IPS DF 19.7 (cell line): ENCODE measurements at places on chromosomes 5 and 9.
A peak's percentile ranks its signal among the peaks of the same experiment; 100 is the strongest.

DNA sequence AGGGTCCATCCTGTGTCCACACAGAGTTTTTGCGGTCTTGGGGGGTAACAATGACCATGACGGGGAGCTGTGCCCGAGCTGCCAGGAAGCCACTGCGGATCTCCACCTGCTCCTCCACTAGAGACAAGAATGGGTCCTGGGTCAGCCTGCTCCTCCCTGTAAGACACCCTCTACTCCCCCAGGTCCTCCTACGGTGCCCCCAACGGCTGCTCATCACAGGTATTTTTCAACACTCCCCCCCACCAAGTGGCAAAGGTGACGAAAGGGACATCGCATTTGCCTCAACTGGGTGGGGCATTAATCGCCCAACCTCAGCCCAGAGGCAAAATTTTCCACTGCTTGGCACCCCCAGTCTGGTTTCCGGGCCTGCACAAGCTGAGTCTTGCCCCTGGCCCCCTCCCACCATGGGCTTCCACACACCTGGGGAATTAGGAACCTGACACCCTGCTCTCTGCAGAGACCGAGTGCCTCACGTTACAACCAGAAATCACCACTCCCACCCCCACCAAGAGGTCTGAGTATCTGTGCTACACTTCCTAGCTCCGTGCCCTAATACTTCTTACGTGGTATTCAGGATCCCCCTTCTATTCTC lies 9.6 kb downstream of the NOL6 start:
- no peak for DNase-seq

DNA sequence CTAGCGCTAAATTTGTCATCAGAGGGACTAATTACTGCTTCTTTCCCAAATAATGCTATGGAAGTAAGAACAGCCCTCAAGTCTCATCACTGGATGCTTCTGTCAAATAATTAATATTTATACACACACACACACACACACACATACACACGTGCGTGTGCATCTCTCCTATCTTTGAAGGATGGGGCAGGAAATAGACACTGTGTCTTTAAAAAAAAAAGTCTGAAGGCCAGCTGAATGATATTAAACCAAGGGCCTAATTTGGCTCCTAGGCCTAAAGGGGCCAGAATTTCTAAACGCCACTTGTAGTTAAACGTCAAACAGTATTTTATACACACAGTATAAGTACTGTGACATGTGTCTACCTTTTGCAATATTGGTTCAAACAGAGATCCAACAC lies 3.3 kb downstream of the SLF1 start:
- no peak for DNase-seq

GRCh38 chr5:160452036-160452435 lies 30.4 kb downstream of the PTTG1 start:
- no peak for DNase-seq

GRCh38 chr5:160361624-160362228 lies 8.7 kb downstream of the C1QTNF2 start:
- no peak for DNase-seq

DNA sequence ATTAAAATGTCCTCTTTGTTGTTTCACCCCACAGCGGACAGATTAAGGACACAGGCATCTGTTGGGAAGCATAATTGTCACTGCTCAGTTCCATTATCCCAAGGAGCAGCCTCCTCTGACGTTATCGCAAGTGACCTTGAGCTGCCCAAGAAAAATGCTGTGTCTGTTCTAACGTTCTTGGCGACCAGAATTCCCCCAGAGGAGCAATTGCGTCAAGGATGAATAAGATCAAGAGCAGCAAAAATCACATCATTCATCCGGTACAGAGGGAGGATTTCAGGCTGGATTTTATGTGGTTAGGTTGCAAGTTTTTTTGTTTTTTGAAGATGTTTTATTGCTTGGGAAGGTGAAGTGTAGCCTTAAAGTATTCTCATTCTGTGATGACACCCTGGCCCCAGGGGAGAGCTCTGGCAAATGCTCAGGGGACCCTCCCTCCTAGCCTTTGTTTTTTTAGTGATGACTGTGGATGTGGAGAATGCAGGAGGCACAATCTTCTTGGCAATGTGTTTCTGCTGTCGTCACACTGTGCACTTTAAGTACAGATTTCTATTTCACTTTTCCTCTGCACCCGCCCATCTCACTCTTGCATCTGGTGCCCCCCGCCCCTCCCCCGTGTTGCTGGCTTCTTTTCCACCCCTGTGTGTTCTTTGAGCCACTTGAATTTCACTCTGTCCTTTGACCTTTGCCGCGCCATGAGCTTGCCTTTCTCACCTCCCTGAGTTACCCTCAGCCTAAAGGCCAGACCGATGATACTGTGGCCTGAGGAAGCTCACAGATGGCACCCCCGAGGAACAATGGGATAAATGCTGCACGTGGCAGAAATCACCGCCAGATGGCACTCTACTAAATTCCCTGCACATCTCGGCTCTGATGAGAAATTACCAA lies 308.5 kb downstream of the RAB3C start:
- peak; percentile 20 for DNase-seq

GRCh38 chr9:127540664-127541041 lies 71.4 kb upstream of the STXBP1 start:
- DNase-seq, result no peak

DNA sequence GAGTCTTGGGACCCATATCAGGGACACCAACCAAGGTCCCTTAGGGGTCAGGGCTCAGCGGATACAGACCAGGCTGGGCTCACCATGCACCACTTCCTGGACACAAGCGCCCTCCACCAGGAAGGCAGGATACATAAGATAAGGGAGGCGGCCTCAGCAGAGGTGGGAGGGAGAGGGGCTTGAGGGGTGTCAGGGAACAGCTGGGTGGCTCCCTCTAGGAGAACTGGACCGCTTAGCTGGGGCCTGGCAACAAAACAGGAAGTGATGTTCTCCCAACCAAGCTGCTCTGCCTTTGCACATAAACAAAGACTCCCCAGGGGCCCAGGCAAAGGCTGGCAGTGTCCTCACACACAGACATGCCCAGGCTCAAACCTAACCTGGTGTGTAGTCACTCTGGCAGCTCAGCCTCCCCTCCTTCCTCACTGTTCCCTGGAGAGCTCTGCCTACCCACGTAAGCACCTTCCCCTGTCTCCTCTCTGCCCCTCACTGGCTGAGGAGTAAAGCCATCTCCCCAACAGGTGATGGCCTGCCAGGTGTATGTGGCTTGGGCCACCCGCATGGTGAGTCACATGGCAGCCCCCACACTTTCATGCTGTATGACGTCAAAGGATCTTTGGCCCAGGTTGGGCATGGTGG lies 5.8 kb upstream of the BICD2 start:
- DNase-seq, result no peak

GRCh38 chr5:179805529-179806249 lies 977 bp downstream of the MGAT4B start:
- DNase-seq, result no peak

GRCh38 chr5:90985341-90985740 lies 397.8 kb downstream of the ARRDC3 start:
- no peak for DNase-seq

DNA sequence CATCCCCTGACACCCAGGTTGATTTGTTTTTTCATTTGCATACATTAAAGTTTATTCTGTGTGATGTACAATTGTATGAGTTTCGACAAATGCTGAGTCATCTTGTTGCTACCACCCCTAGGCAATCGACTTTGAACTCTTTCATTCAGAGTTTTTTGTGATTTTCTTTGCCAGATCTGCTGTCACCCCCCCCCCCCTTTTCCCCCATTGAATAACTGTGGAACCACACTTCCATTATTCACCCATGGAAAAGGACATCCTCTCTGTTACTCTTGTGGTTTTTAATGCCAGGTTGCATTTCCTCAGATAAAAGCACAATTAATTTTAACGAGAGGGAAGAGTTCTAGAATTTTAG lies 13.7 kb upstream of the FAM120AOS start:
- no peak for DNase-seq

- no peak for DNase-seq
Measured at GRCh38 chr5:58911270-58911669, 328.4 kb downstream of the RAB3C start.

- no peak for DNase-seq
Measured at GRCh38 chr5:17132444-17133083, 84.9 kb upstream of the BASP1 start.

DNA sequence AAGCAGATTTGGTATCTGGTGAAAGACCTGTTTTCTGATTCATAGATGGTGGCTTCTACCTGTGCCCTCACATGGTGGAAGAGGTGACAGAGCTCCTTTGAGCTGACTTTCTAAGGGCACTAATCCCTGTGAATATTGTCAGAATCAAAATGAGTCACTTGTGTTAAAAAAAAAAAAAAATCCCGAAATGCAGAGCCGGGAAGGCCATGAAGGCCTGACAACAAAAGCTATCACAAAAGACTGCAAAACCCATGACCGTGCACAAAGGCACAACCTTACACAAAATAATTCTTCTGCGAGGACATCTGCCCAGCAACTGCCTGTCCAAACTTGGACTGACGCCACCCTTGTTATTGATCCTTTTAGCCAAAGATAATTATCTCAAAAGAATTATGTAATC lies 19.6 kb upstream of the UBTD2 start:
- no peak for DNase-seq

- no peak for DNase-seq
Measured at GRCh38 chr9:80789831-80790230, 899.5 kb downstream of the TLE1 start.

GRCh38 chr5:118775790-118776499 lies 212.4 kb downstream of the DTWD2 start:
- DNase-seq, result no peak

GRCh38 chr9:134837529-134837928 lies 43.1 kb upstream of the FCN2 start:
- DNase-seq, result no peak

DNA sequence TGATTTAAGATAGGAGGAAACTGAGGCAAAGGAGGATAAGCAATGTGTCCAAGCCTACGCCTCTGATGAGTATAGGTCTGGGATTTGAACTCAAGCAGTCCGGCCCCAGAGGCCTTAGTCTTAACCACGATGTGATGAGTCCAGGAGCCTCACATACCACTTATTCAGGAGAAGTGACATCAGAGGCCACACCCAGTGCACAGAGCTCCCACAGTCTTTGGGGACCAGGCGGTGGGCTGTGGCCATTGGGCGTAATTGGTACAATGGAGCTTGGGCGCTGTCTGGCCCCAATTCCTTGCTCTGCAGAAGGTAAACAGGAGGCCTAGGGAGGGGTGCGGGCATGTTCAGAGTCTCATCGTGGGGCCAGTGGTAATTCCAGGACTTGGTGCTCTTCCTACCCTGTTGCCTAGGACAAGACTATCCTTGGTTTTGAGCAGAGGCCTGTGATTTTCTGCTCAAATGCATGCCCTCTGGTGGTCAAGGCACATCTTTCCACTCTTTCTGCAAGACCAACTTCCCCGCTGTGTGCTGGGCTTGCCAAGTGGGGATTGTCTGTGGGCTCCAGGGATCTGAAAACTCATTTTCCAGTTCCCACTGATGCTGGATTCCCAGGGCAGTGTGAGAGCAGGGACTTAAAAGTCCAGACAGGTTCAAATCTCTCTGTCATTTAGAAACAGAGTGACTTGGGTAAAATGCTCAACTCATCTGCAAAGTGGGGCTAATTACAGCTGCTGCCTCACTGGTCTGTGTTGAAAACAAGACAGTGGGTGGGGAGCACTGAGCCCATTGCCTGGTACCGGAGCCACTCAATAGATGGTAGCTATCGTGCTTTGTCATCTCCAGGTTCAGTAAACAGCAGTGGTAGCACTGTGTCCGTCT lies 15.8 kb downstream of the NDST1 start:
- DNase-seq, result peak; percentile 42

GRCh38 chr9:35690614-35691333 lies 1.0 kb upstream of the TPM2 start:
- DNase-seq, result no peak
